ENCODE measurements at places on chromosomes 7 and 10.

GRCh38 chr10:79165070-79165778 is 96.5 kb downstream of the ZMIZ1 start:
- no peak for DNase-seq

GRCh38 chr7:115603416-115603815 is 427.1 kb downstream of the TFEC start:
- DNase-seq, result no peak

DNA sequence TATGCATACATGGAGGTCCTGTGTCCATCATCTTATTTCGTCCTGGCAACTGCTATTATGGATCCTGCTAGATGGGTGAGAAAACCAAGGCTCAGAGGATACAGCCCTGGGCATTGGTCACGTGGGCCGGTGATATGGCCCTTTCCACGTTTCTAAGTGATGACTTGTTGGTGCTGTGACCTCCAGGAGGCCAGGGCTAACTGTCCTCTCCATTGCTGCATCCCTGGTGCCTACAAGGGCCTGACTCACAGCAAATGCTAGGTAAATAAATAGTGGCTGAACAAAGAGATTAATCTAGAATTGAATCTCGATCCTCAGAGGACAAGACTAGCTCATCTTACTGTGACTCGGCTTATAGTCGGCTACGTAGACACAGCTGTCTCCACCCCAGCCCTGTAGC is 78.6 kb downstream of the FAM53B start:
- no peak for DNase-seq

DNA sequence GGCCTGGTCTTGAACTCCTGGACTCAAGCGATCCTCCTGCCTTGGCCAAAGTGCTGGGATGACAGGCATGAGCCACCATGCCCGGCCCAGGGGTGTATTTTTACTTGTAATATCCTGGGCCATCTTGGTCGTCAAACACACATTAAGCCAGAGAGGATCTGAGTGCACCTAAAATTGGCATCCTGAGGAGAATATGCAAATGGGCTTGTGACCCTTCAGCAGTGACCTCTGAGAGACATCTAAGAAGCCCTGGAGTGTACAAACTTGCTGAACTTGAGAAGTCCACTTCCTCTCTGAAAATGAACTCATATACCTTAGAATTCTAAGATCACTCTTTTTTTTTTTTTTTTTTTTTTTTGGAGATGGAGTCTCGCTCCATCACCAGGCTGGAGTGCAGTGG is 372.0 kb upstream of the C7orf33 start:
- no peak for DNase-seq

DNA sequence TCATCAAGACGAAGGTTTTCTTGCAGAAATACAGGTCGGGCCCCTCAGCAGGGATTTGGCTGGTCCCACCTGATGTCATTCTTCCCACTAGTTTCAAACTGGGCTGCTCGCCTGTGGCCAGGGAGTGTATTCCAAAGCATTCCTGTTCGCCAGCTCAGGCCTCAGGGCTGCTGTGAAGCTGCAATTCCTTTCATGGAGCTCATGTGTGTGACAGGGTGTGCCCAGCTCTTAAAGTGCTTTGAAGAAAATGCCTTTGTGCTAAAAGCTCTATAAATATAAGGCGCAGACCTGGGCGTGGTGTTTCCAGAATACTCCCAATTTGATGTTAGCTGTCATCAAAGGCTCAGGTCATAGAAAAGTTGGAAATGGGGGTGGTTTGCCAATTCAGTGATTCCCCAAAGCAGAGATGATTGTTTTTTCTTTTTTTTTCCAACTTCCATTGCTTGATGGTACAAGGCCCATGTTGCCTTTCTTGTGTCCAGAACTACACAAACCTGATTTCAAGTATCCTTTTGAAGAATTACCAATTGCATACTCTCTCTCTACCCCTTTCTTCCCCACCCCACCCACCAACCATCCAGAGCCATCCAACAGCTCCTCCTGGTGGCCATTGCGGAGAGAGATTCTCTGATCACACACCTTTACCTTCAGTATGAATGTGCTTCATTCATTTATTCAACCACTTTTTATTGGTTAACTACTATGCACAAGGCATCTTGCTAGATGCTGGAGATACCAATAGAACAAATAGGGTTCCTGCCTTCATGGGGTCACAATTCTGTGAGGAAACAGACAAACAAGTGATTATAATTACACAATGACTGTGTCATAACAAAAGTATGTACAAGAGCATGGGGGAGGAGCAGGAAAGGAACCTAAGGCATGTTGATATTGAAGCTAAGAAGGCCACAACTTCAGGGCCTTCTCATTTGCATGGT is 297.3 kb upstream of the LYZL1 start:
- no peak for DNase-seq

DNA sequence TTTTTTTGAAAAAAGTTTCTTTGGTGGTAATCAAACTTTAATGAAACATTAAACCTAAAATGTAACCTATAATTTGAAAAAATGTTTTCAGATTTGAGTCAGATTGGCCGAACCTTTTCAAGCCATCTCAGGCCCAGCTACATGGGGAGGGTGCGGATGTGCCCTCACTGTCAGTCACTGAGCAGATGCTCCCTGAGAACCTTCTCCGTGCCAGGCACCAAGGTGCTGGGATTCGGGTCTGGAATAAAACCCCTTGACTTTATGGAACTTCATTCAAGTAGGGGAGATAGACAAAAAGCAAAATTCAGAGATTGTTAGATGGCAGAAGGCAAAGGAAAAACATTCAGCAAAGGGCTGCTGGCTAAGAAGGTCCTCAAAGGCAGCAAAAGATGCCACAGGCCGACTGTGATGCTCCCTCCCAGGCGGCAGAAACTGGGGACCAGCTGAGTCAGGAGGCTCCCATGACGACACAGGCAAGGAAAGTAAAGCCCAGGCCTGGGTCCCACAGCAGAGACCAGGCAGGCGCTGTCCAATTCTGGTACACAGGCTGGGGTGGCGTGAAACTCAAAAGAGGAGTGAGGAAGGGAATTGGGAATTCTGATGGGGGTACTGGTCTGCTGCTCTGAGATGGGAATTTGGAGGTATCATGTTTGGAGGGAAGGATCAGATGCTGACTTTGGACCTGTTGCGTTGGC is 82.2 kb upstream of the DDC start:
- DNase-seq, result no peak

DNA sequence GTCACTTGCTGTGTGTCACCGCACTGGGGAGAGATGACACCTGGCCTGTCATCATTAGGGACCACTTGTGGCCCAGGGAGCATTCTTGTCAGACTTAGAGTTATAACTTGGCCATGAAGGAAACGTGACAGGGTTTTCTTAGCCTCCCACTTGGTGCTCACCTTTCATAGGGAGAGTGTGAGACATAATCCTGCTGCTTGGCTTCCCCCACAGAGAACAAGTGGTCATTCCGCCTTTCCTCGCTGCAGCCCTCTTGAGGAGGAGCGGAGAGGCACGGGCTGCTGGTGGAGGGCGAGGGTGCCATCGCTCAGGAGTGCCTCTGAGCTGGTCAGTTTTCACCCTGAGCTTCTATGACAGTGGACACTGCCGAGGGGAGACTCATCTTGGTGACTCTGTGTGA is 125.0 kb upstream of the GJD4 start:
- DNase-seq, result no peak

- no peak for DNase-seq
These were observed 29.1 kb downstream of the STRA8 start for GRCh38 chr7:135262623-135263320.

DNA sequence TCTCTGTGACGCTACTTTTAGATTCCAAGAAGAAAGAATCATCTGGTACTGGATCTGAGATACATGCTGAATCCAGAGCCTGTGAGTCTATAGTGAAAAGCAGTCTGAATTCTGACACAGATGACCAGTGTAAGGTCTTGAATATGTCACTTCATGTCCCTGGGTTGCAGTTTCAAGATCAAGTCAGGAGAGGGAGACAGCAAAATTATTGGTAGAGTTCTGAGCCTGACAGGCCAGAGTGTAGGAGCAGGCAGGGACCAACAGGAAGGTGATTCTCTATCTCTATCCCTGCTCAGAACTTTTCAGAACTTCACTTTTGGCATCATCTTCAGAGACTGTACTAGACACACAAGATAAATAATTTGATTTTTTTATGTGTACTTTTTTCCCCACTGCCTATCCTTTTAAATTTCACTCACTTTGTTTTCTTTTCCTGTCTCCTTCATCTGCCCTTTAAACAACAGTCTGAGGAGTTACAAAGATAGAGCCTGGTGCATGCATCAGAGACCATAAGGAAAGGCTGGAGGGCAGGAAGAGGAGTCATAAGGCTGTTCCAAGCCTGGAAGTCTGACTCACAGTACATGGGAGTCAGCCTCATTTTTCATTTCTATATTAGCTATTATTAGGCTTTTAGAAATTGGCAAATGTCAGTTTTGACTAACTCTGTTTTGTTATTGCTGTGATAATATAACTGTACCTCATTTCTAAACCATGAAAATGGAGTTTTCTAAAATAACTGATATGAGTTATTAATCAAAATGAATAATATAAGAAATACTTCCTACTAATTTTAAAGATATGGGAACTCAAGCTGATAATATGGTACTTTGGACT is 120.2 kb upstream of the TMEM229A start:
- DNase-seq, result no peak

DNA sequence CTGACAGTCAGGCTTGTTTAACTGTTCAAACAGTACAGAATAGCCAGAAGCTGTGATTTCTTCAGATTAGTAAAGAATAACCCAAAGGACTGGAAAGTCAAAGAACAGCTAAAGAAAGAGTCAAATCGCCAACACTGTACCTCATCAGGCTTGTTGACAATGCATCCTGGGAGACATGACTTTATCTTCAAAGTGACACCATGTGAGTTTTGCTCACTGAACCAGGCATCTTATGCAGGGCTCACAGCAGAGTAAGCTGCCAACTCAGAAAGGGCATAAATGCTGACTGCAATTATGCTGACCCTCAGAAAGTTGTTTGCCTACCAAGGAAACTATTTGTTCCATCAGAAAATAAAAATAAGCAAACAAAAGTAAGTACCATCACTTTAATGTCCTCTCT is 96.4 kb downstream of the MAGI2 start:
- no peak for DNase-seq

- no peak for DNase-seq
These were observed 277.4 kb downstream of the CCSER2 start for GRCh38 chr10:84605802-84606201.

DNA sequence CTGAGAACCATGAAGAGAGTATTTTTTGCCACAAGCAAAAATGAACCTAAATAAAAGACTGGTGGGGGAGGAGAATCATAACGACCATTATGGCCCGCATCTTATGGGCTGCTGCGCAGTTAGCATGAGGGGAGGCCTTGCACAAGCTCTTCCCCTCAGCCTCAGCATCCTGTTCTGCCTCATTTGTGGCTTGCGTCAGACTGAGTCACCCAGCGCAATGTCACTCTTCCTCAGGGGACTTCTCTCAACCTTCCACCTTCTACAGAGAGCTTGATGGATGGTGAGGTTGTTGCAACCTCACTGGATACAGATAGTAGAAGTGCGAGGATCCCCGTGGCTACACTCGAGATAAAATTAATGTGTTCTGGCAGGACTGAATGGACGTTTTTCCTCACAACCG is 16.8 kb upstream of the GPR15LG start:
- DNase-seq, result no peak

GRCh38 chr7:6277476-6277875 is 5.1 kb upstream of the CYTH3 start:
- DNase-seq, result no peak

DNA sequence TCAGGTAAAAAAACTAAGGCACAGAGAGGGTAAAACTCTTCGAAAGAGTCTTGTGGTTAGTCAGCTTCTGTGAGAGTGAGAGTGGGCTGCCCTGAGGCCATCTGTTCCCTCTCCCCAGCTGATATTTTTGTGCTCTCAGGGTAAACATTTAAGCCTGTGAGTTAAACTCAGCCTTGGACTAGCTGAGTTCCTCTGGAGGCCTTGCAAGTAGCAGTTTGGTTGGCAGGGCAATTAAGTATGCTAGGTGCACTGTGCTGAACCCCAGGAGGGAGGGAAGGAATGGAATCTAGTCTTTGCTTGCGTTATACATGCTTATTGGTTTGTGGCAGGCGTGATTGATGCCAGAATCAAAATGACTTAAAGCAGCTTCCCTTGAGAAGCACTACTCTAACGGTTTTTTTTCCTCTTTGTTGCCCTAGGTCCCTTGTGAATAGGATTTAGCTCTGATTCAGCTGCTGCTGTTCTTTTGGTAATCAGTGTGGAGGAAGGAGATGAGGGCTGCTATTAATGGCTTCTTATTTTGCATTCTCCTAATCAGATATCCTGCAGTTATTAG is 140.2 kb downstream of the AUTS2 start:
- no peak for DNase-seq

DNA sequence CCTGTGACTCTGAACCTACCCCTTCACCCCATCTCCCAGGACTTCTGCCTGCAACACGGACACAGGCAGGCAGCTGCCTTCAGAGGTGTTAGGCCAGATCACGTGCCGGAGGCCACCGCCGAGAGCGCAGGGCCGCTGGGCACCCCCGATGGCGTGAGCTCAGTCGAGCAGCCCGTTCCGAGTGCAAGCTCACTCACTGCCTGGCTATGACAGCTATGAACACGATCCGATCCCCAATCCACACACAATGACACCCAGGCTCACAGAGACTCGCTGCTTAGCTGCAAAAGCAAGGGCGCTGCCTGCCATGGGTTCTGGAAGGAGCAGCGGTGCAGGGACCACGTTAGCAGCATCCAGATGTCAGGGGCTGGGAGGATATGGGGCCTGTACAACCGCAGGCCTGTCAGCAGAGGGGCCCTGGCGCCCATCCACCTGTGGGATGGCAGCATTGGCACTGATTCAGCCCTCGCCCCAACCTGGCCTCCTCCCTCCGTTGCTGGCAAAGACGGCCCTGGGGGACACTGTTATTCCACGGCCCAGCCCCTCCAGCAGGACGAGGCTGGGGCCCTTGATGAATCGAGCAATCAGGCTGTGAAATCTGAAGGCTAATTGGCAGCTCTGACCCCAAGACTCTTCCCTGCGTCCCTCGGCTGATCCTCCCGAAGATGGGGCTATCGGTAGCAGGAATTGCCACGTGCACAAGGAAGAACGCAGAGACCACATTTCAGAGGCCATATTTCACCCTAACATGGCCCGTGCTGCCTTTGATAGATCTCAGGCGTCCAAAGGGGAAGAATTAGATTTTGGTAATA is 230.1 kb downstream of the ELFN1 start:
- DNase-seq, result no peak

DNA sequence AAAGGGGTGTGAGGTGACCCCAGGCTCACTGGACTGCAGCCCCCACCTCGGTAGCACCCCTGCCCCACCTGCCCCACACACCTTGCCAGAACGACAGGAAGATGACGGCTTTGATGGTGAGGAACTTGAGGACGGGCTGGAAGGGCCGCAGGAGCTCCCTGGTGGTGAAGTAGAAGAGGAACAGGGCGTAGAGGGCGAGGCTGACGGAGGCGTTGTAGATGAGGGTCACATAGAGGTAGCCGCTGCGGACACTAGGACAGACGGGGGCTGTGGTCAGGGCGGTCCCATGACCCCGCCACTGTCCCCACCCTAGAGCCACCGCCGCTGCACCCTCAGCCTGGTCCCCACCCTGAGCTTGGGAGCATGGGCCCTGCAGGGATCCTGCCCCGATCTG is 7.6 kb downstream of the TMEM184A start:
- no peak for DNase-seq

GRCh38 chr10:24432478-24433416 is 223.8 kb downstream of the KIAA1217 start:
- no peak for DNase-seq
